ENCODE measurements at places on chromosomes 3 and 15.

DNA sequence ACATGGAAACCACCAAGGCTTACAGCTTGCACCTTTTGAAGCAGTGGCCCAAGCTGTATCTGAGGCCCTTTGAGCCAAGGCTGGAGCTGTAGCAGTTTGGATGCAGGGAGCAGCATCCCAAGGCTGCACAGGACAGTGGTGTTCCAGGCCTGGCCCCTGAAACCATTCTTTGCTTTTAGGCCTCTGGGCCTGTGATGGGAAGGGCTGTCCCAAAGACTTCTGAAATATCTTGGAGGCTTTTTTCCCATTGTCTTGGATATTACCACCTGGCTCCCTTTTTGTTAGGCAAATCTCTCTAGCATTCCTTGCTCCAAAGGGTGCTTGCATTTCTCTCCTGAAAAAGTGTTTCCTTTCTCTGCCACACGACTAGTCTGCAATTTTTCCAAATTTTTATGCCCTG, 302.8 kb upstream of the MDFIC2 start:
- no peak for DNase-seq

- DNase-seq: no peak
Observed at GRCh38 chr3:119538772-119539171, 20.6 kb downstream of the CD80 start.

GRCh38 chr3:141686466-141687291, 51.4 kb upstream of the RNF7 start:
- no peak for DNase-seq

GRCh38 chr15:47484059-47484458, 233.2 kb upstream of the SEMA6D start:
- DNase-seq: no peak

GRCh38 chr3:101143012-101143411, 149.8 kb upstream of the ABI3BP start:
- DNase-seq: no peak

- no peak for DNase-seq
Observed at GRCh38 chr3:187085021-187085666, 54.2 kb downstream of the RPL39L start.

GRCh38 chr3:40191251-40191650, 118.3 kb upstream of the EIF1B start:
- DNase-seq: no peak

All from NCI-H1048 (cell line).